Immature natural killer cell (primary cell): ENCODE measurements at places on chromosomes 2 and 18.

- DNase-seq: no peak
Observed at GRCh38 chr2:74101574-74102300, 46.0 kb downstream of the BOLA3 start.

DNA sequence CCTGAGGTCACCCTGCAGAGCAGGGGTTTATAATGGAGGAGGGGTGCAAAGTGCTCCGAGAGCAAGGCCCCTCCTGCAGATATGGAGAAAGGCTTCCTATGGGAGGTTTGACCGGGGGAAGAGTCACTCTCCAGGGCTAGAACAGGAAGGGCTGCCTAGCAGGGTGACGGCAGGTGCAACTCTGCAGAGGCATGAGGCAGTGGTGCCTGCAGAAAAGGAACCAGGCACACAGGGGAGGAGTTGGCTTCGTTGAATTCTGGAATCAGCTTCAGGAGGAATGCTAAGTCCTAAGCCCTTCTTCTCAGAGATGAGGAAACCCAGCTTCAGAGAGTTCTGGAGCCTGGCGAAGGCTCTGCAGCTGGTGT, 17.5 kb upstream of the HPCAL1 start:
- DNase-seq: no peak

- no peak for DNase-seq
Observed at GRCh38 chr2:237547841-237548416, 18.4 kb upstream of the PRLH start.

DNA sequence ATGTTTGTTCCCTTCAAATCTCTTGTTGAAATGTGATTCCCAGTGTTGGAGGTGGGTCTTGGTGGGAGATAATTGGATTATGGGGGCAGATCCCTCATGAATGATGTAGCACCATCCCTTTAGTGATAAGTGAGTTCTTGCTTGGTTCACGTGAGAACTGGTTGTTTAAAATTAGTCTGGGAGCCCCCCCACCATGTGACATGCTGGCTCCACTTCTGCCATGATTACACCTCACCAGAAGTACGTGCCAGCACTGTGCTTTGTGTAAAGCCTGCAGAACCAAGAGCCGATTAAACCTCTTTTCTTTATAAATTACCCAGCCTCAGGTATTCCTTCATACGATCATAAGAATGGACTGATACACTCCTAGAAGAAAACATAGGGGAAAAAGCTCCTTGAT, 10.1 kb downstream of the ABI2 start:
- DNase-seq: no peak

GRCh38 chr2:10764896-10765295, 43.5 kb downstream of the ATP6V1C2 start:
- DNase-seq: no peak

DNA sequence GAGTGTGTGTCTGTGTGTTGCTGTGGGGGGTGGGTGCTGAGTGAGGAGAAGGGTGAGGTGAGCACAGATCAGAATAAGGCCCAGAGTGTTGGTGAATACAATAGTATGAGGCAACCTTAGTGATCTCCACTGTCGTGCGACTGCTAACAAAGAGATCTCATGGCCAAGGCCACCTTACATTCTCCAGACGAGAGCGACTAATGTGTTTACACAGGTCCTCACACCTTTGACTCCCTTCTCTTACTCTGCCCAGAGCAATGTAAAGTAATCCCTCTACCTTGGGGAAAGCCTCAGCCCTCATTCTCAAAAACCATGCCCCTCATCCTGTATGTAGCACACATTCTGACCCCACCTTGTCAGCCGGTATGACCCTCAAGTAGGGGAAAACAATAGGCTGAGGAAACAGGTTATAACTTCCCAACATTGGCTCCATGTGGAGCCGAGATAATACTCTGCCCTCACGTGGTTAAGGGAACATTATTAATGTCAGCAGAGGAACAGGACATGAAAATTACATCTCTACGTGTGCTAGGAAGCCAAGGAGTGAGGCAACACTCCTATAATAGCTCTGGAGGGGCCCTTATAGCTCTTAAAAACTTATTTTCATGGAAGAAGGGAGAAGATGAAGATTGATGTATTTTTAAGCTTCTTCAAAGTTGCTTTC, 323.0 kb upstream of the NT5C1B start:
- DNase-seq: no peak

- no peak for DNase-seq
Observed at GRCh38 chr2:15633043-15633970, 41.6 kb downstream of the DDX1 start.
